Suppressor macrophage treated with lipopolysaccharide for 4 hours (primary cell): ENCODE measurements at places on chromosomes 7 and 10.

- DNase-seq: peak; percentile 6
Observed at GRCh38 chr10:90179696-90180407, 478.5 kb downstream of the KIF20B start.

DNA sequence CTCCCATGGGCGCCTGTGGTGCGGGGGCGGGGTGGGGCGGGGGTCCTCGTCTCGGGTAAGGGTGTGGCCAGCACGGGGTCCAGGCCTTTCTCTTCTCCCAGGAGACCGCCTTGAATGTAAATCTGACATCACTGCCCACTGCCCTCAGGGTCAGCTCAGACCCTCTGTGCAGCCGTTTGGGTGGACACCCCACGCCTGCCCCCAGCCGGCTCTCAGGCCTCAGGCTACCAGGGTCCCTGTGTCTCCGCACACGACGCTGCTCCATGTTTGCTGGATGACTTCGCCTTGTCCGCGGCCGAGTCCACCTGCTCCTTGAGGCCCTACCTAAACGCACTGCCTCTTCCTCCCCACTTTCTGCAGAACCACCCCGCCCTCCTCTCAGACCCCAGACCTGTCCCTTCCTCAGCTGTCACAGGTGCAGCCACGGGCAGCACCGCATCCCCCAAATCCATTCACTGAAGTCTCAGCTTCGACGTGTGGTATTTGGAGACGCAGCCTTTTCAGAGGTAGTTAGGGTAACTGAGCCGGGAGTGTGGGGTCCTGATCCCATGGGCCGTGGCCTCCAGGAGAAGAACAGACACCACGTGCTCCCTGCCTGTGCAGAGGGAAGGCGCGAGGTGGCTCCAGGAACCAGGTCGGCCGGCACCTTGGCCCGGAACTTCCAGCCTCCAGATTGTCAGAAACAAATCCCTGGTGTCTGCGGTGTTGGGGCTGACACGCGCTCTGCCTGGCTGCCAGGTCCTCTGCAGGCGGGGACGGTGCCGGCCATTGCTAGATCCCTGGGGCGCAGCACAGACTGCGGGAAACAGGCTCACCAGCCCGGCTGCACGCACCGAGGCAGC lies 97.4 kb upstream of the DIP2C start:
- no peak for DNase-seq

GRCh38 chr7:141558544-141559183 lies 7.5 kb downstream of the AGK start:
- peak; percentile 9 for DNase-seq

- no peak for DNase-seq
Observed at GRCh38 chr10:80457554-80458262, 3.6 kb downstream of the TSPAN14 start.

DNA sequence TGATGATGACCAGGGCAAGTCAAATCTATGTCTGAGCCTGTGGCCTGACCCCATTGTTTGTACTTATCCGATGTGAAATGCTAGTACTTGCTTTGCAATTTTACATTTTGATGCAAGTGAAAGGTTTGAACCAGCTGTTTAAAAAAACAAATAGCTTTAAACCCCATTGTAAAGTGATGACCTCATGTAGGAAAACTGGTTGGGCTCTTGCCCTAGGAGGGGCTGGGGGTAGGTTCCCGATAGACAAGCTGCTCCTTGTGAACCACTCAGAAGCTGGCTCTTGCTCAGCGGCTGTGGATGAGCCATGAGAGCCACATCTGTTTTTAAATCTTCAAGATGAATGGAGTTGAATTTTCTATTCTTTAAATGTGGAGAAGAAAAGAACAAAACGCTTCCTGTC lies 185.3 kb downstream of the WDR11 start:
- no peak for DNase-seq

DNA sequence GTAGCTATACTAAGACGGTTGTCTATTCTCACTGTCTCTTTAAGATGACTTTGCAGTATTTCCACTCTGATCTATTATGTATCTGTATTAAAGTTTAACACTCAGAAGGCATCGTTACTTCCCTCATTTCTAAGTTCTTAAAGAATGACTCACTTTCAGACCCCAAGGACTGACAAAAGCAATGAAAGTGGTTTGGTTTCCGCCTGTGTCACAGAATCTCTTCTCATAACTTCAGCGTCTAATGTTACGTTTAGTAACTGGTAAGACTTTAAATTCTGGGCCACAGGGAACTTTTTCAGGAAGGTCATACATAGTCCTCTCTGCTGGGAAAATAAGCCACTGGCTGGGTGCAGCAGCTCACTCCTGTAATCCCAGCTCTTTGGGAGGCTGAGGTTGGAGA lies 892.0 kb upstream of the AUTS2 start:
- DNase-seq: no peak

DNA sequence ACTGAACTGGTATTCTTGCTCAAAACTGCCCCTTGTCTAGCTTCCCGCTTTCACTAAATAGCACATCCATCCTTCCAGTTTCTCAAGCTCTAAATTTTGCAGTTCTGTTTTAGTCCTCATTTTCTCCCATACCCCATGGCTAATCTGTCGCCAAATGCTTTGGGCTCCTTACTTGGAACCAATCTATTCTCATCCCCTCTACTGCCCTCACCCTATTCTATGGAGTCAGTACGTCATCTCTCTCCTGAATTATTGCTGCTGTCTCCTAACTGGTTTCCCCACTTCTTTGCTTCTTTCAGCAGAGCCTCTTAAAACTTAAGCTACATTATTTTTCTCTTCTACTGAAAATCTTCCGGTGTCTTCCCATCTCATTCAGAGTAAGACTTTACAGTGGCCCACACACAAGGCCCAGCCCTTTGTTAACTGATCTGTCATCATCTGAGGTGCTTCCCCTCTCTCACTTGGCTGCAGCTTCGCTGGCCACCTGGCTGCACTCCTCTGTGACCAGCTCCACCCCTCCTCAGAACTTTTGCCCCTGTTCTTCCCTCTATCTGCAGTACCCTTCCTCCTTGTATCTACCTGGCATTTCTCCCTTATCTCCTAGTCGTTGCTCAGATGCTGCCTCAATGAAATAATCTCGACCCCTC lies 9.9 kb downstream of the STARD3NL start:
- DNase-seq: no peak

- DNase-seq: peak; percentile 94
Observed at GRCh38 chr10:14617852-14618251, 156.8 kb downstream of the FAM107B start.

- no peak for DNase-seq
Observed at GRCh38 chr10:110553905-110554304, 13.6 kb upstream of the SMC3 start.

- DNase-seq: no peak
Observed at GRCh38 chr10:103765981-103766380, 89.4 kb downstream of the SH3PXD2A start.

DNA sequence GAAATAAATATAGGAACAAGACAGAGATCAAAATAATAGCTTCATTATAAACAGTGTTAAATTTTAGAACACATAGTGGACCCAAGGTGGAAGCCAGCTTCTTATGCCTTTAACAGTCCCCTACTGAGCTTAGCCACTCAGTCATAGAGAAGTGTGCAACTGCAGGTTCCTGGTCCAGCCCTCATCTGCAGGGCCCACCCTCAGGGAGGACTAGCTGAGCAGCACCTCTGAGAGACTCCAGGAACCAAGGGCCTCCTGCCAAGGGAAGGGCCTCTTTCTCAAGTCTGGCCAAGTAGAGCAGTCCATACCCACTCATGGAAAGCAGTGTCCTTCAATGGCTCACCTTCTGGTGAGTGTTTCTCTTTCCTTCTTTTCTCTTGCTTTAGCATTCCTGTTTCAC lies 173.7 kb upstream of the PRPS1L1 start:
- DNase-seq: no peak

- DNase-seq: no peak
Observed at GRCh38 chr10:11163780-11164550, 146.3 kb downstream of the CELF2 start.

GRCh38 chr10:132269266-132270230 lies 38.2 kb downstream of the STK32C start:
- DNase-seq: no peak

DNA sequence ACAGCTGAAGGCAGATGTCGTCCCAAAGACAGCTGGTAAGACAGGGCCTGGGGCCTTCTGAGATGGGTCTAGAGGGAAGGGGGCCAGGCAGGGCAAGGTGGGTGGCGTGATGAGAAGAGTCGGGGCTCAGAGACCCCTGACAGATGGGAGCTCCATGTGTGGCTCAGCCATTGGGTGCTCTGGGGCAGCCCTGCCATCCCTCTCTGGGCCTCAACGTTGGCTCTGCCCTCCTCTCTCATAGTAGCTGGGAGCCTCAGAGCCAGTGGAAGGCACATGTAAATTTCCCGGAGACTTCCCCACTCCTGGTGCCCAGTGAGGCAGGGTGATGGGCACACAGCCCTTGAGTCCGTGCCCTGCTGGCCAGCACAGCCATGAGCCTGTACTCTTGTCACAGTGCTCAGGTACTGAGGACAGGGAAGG lies 1.8 kb downstream of the PPIF start:
- DNase-seq: no peak

DNA sequence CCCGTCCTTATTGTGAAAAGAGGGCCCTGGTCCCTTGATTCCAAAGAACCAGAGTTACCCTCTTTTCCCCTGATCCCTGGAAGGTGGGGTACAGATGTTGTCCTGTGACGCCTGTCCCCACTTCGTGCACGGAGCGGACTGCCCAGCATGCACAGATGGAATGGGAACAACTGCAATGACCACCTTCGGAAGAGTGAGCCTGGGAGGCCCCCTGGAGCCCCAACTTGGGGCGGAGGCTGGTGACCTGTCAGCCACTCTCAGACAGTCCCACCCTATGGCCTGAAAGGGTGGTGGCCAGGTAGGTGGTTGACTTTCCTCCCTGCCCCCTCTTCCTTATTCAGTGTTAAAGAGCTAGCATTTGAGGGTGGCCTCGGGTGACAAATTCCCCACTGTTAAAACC lies 196.6 kb upstream of the GALNT17 start:
- no peak for DNase-seq

DNA sequence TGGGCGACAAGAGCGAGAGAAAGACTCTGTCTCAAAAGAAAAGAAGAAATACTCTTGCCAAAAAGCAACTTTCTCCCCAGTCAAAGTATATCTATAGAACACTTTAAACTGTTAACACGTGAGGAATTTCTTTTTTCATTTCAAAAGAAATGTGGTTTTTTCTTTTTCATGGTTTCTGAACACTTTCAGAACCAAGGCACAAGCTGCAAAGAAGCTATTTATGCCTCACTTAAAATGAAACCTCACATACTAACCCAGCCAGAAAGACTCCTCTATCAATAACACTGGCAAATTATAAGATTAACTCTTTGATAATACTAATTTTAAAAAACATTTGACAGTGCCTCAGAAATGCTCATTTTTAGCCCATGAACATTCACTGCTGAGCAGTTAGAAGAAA lies 20.9 kb downstream of the TBX20 start:
- DNase-seq: no peak
